AML-193 (cell line): ENCODE measurements at places on chromosomes 7 and 10.

- DNase-seq = no peak
Observed at GRCh38 chr7:111492234-111492633, 70.1 kb downstream of the IMMP2L start.

GRCh38 chr10:62665771-62666170 lies 138.7 kb upstream of the ADO start:
- DNase-seq = no peak

GRCh38 chr10:48187713-48188485 lies 86.6 kb downstream of the FRMPD2 start:
- DNase-seq = no peak

- DNase-seq = no peak
Observed at GRCh38 chr10:52810761-52811160, 38.2 kb upstream of the MBL2 start.

DNA sequence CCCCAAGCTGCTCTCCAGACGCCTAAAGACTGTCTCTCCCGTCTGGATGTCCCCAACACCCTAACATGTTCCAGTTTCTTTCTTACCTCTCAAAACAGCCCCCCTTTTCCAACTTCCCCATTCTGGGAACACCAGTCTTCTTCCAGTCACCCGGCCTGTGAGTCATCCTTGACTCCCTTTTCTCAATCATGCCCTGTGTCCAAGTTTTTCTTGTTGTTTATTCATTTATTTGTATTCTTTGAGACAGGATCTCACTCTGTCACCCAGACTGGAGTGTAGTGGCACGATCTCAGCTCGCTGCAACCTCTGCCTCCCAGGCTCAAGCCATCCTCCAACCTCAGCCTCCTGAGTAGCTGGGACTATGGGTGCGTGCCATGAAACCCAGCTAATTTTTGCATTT lies 15.6 kb downstream of the SNX10 start:
- peak; percentile 8 for DNase-seq

DNA sequence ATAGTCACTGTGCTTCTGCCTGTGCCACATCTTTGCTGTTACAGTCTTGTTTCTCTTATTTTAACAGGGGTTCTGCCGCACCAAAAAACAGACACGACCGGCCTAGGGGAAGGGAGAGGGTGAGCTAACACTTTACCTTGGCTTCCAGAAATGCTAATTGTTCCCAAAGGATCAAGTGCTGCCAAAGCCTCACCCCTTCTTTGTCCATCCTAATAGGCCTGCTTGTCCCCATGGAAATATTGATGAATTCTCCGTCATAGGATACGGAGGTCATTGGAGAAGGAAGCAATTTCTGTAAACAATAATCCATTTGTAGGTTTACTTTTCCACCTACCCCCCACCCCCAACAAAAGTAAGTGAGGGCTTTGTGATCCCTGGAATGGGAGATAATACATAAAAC lies 567.3 kb downstream of the KCNMA1 start:
- no peak for DNase-seq

DNA sequence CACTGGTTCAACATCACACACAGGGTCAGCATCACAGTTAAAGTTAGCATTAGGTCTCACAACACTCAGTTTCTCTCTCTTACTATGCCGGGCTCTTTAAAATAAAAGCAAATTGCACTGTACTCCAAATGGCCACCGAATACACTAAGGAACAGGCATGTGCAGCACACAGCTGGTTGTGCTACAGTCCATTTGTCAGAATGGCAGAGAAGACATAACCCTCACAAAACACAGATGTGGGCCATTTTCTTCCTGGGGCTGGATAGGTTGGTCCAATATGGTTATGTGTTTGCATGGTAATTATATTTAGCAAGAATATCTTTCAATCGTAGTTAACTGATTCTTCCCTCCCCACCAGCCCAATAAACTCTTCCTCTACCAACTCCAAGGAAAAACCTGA lies 9.0 kb downstream of the JCAD start:
- no peak for DNase-seq

DNA sequence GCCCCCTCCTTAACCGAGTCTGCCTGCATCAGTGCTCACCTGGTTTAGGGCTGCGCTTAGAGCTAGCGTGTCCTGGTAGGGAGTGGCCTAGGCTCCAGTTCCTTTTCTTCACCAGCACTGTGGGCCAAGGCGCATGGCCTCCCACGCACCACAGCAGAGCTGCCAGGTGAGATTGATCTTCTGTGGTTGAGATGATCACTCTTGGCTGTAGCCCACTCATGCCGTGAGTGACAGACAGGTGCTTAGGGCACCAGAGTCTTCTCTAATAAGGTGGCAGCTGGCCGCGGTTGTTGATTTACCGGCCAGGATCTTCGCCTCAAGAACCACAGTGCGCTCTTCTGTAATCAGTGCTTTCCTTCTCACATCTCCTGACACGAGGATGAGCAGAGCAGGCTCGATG lies 157.2 kb upstream of the INSYN2A start:
- no peak for DNase-seq

- DNase-seq = no peak
Observed at GRCh38 chr7:63039882-63040281, 958.8 kb upstream of the ZNF722 start.

- DNase-seq = no peak
Observed at GRCh38 chr10:42753507-42754154, 29.0 kb upstream of the BMS1 start.

GRCh38 chr7:69946901-69947300 lies 348.6 kb downstream of the AUTS2 start:
- no peak for DNase-seq
